ENCODE measurements at places on chromosomes 3 and 15.

GRCh38 chr3:134216191-134216764 lies 34.4 kb downstream of the RYK start:
- DNase-seq = no peak

- DNase-seq = no peak
These were observed 12.3 kb upstream of the SPATA12 start for GRCh38 chr3:57048052-57048671.

GRCh38 chr15:91981821-91982800 lies 128.6 kb downstream of the SLCO3A1 start:
- DNase-seq = no peak

DNA sequence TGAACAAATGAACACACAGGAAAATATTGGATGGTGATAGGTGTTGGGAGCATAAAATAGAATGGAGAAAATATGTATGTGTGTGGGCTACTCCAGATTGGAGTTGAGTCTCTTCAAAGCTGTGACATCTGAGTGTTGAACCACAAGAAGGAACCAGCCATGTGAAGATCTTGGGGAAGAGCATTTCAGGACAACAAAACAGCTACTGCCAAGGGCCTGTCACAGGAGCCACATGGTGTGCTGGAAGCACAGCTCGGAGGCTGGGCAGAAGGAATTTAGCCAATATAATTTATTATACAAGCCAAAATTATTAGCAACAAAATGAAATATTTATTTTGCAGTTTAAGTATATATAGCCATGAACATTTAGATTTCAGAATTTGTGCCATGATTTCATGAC lies 108.3 kb upstream of the FGF7 start:
- DNase-seq = no peak

DNA sequence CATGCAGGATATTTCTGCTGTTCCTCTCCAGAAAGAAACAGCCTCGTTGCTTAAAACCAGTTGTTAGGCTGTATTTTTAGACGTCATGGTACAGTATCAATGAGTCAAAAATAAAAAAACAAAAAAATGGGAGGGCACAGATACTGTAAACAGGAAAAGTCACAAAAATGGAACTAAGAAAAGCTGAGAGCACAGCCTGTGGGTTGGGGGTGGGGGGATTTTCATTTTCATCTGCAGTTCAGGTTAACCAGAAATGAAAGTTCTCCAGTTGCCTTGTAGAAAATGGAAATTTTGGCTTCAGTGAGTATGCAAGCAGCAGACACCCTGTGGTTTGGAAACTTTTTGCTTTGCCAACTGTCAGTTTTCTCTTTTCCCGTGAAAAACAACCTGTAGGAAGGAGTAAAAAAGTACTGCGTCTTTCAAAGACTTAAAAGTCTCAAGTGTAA lies 59.0 kb downstream of the FRMD4B start:
- DNase-seq = no peak

DNA sequence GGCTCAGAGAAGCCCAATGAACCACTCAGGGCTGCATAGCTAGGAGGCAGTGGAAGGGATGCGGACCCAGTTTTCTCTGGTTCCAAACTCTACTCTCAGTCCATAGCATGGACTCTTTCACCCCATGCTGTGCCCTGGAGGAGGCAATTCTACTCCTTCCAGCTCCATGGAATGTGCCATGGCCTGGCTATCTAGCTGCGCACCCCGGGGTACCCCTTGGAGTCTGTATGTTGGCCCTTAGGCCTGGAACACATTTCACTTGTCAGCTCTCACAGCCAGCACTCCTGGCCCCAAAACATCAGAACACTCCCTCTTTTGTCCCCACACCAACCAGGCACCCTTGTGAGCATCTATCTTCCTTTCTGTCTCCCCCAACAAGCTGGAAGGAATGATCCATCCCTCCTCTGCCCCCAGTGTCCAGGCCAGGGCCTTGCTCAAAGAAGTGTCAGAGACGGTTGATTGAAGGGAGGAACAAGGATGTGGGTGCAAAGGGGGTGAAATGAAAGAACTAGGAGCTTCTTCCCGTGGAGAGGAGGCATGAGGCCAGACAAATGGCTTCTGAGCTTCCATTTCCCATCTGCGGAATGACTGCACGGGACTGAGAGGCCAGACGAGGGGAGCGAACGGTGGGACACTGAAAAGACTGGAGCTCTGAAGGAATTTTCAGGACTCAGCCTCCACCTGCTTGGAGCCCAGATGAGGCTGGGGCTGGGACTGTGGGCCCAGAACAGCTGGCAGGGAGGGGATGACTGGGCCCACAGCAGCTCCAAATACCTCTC lies 2.8 kb downstream of the PRSS50 start:
- DNase-seq = peak; percentile 3

- peak; percentile 86 for DNase-seq
These were observed 16.8 kb upstream of the ESYT3 start for GRCh38 chr3:138417559-138417982.

- no peak for DNase-seq
These were observed 1.1 kb downstream of the FAH start for GRCh38 chr15:80153900-80154299.

GRCh38 chr15:57041416-57041815 lies 123.0 kb downstream of the TCF12 start:
- DNase-seq = peak; percentile 55

GRCh38 chr3:23649448-23649847 lies 156.3 kb upstream of the UBE2E1 start:
- no peak for DNase-seq

DNA sequence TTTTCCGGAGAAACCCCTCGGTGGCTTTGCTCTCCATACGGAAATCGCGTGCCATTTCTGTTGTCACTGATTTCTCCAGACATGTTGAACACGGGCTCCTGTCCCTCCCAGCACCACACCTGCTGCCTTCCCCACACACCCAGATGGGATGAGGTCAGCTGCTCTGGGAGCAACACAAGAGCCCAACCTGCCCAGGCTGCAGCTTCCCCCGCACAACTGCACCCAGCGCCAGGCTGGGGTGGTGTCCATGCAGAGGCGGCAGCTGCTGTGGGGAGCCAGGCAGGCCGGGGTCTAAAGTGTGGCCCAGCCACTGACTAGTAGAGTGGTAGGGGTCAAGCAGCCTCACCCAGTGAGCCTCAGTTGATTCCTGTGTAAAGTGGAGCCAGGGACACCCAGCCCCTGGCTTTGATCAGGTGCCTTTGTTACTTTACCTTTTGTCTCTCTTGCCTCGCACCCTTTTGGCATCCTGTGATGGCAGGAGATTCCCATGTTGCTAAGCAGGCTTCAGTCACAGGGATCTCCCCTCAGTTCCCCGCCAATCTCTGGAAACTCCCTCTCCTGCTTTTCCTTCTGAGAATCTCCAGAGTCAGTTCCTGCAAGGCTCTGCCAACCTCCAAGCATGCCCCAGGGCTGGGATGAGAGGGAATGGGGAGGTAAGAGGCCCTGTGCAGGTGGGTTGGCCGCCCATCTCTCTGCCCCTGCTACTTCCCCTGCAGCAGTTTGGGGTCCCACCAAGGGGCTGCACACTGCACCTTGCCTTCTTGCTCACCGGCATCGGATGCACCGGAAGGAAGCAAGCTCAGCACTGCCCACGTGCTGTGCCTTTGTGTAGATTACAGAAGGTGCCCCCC lies 91.8 kb upstream of the ALDH1A3 start:
- no peak for DNase-seq

DNA sequence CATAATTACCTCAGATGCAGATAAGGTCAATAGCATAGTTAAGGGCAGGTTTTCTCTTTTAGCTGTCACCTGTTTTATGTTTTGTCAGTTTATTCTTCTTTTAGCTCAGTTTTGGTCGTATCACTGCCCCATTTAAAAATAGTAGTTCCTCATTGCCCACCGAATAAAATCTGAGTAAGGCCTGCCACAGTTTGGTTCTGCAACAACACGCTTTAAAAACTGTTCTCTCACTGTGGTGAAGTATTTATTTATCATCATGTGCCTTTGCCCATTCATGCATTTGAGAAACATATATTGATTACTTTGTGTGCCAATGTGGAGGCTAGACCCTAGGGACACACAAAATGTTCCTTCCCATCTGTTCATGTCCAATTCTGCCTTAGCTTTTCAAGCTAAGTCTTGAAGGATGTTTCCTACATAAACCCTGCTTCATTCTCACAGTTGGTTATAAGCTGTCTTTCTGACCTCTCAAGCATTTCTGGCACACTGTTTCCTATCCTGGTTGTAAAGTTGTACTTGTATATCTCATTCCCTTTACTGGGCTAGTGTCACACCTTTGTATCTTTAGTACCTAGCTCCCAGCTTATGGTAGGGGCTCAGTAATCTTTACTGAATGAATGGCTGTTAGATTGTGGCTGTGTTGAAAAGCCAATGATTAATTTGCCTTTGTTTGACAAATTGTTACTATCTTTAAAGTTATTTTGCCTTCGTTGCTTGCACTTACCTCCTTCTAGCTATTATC lies 23.9 kb downstream of the AKAP13 start:
- DNase-seq = no peak

DNA sequence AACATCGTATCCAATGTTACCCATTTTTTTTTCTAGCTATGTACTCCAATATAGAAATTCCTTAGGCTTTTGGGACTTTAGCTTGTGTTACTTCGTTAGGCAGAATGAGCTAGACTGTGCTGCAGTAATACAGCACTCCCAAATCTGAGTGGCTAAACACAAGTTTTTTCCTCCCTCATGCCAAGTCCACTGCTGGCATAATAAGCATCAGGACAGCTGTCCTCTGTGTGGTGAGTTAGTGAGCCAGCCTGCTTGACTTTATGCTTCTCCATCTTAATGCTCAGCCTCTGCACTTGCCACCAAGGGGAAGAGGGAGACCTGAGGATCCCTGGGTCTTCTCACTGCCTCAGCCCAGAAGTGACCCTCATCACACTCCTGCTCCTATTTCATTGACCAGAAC lies 18.2 kb upstream of the ACOX2 start:
- no peak for DNase-seq

- DNase-seq = no peak
These were observed 41.9 kb downstream of the SMAD6 start for GRCh38 chr15:66743703-66744536.

GRCh38 chr3:163878396-163878795 lies 1199.9 kb downstream of the SI start:
- DNase-seq = peak; percentile 18

DNA sequence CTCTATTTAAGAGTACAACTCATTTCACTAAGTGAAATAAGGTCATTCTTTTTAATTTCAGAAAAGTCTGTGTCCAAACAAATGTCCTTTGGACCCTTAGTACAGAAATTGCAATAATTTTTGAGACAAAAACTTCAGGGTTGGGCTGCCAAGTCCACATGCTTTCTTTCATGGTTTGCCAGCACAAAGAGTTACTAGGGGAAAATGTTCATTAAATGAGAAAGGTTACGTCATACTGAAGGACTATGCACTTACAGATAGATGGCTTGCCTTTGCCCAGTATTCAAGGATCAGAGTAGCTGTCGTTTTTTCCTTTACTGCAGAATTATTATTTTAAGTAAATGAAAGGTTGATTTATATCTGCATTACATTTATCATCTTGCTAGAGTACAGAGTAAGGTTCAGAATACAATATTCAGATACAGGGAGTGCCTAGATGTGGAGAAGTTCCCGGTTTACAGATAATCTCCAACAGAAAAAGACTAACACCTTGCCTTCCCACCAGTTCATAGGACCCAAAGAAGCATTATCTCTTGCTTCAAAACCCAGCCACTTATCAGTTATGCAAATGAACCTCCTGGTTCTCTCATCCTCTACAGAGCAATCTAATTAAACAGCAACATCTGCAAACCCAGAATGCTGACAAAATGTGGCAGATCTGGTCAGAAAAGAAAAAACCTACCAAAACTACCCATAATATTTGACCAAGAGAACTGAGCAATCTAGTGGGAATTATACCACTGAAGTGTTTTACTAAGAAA lies 179.3 kb downstream of the FRMD5 start:
- no peak for DNase-seq

DNA sequence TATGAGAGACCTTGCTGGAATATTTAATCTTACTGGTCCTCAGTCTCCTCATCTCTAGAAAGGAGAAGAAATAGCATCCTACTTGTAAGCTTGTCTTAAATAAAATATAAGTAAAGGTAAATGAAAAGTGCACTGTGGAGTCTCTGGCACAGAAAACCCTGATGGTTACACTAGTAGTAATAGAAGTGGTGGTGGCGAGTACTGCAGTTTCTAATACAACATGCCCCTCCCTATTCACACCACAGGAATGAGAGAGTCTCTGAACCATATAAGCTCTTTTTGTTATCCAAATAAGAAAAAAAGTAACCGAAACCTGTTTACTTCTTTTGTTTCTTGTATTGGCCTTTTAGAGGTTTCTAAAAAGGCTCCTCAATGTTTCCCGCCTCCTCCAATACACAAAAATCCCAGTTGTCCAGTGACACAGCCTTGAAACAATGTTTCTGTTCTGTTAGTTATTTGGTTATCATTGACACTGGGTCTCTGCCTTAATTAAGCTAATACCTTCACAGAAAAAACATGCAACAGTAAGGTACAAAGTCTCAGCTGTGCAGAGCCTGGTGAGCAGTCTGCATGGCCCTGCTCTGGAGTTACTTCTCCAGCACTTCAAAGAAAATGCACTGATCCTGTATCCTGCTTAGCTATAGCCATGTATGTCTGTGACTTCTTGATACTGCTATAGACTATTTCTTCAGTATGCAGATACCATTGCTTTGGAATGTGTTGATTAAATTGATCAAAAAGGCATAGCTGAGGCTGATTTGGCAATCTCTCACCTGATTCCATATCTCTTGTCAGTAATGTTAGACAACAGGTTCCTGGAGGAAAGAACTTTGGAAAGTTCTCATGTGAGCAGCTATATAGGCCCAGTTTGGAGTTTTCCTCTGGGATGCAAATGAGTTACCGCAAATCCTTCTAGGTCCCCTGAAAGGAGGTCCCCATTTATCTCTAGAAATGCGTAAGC lies 315.6 kb upstream of the IL12A start:
- DNase-seq = no peak

DNA sequence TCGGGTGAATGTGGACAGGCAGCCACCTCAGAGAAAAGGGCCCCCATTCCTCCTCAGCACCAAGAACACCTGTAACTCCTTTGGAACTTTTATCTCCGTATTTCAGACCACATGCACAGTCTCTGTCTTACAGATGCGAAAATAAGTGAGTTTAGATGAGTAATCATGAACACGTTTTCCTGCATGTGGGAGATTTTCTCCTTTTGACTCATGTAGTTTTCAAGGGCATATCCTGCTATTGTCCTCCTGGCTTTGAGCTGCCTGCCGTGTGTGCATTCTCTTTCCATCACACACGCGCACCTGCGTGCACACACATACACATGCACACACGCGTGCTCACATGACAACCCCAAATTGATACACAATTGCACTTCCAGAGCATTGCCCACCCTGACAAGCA lies 239.2 kb downstream of the GABRG3 start:
- DNase-seq = no peak

DNA sequence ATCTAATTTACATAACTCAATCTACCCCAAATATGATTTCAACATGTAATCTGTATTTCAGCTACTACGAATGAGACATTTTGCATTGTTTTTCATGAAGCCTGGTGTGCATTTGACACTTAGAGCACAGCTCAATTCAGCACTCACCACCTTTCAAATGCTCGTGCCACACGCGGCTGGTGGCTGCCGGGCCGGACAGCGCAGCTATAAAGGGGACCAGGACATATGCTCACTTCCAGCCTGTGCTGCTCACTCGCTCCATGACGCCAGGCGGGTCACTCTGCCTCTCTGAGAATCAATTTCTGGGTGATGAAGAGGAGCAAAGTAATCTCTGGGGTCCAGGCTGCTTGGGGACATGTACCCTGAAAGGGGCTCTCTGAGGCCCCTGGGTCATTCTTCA lies 93.1 kb downstream of the WNT7A start:
- no peak for DNase-seq

GRCh38 chr3:196273655-196274054 lies 13.9 kb downstream of the PCYT1A start:
- DNase-seq = no peak

All from HAP-1 (cell line).